Activated CD4-positive, alpha-beta memory T cell treated with anti-CD3 and anti-CD28 coated beads, Interleukin-2, amount 10 ng/mL, durations not matched to agents 7 days and 5 days (primary cell): ENCODE measurements at places on chromosomes 5 and 9.

DNA sequence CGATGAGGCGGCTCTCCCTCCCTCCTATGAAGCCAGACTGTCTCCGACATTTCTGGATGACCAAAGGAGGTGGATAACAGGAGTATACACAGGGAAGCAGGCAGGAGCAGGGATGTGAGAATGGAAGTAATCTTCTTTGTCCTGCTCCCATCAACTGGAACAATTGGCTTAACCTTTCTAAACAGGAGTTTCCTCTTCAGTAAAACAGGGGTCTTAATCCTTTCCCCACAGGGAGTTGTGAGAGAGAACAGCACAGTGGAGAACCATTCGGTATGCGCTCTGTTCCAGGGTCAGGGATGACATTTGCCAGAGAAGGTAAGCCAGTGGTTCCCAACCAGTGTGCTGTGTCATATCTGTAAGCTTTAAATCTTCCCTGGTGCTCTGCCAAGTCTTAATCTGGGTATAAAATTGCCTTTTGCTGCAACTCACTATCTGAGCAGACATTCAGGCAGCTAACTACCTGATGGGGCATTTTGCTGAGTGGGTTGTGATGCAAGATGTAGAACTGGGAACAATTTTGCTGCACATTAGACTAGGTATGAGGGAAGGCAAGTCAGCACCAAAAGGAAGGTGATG lies 294.8 kb upstream of the KIF2A start:
- H3K36me3 ChIP-seq: no peaks in the 10 kb centered on the region
- no peak for DNase-seq
- no peaks in the 10 kb centered on the region for H3K27me3 ChIP-seq
- H3K27ac ChIP-seq: no peak overlapping the region

- no peak overlapping the region for H3K27ac ChIP-seq
- H3K27me3 ChIP-seq: no peaks in the 10 kb centered on the region
- H3K4me3 ChIP-seq: no peak overlapping the region
- no peaks in the 10 kb centered on the region for H3K4me1 ChIP-seq
These were observed 22.9 kb upstream of the CAVIN4 start for GRCh38 chr9:100554935-100555401.

DNA sequence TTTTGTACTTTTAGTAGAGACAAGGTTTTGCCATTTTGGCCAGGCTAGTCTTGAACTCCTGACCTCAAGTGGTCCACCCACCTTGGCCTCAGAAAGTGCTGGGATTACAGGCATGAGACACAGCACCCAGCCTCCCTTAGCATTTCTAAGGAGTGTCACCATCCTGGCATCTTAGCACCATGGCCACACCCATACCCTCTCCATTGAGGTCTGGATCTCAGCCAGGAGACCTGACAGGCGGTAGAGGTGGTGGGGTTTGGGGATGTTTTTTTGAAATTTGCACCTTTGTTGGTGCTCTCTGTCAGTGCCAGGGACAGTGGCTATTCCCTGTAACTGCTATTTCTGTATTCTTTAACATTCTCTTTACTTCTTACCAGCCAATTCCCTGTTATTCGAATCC lies 72.5 kb downstream of the TRIM36 start:
- H3K36me3 ChIP-seq: no peaks in the 10 kb centered on the region
- H3K4me3 ChIP-seq: no peak overlapping the region
- H3K27me3 ChIP-seq: peaks cover 14% of the 10 kb centered on the region
- no peak overlapping the region for H3K27ac ChIP-seq
- no peaks in the 10 kb centered on the region for H3K4me1 ChIP-seq

- peaks cover 5% of the 10 kb centered on the region for H3K36me3 ChIP-seq
- H3K4me3 ChIP-seq: no peak overlapping the region
- no peak for DNase-seq
These were observed 547.6 kb downstream of the RAB3C start for GRCh38 chr5:59130431-59130830.

DNA sequence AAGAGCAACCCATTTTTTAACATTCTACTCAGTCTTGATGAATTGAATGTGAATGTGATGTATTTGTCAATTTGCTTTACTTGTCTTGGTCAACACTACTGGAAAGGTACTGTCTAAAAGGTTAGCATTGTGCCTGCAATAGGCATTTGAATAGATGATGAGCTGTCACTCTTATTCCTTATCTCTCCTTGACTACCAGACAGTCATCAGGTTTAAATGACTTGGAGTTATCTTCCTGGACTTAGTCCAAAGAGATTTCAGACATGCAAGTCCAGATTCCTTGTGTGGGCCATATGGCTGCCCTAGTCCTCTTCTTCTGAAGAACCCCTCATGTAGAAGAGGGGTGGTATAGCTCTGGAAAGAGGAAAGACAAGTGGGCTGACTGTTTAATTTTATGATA lies 4.8 kb downstream of the ARHGEF28 start:
- H3K27me3 ChIP-seq: peaks cover 48% of the 10 kb centered on the region
- H3K36me3 ChIP-seq: no peaks in the 10 kb centered on the region
- no peaks in the 10 kb centered on the region for H3K4me1 ChIP-seq
- no peak overlapping the region for H3K27ac ChIP-seq

- H3K4me3 ChIP-seq: no peak overlapping the region
- no peak overlapping the region for H3K27ac ChIP-seq
- DNase-seq: no peak
These were observed 92.5 kb downstream of the IRX2 start for GRCh38 chr5:2658881-2659470.

GRCh38 chr9:9079473-9079872 lies 1279.9 kb upstream of the DMAC1 start:
- H3K4me1 ChIP-seq: no peaks in the 10 kb centered on the region
- no peaks in the 10 kb centered on the region for H3K36me3 ChIP-seq
- DNase-seq: no peak

GRCh38 chr5:177366528-177367322 lies 9.0 kb downstream of the RGS14 start:
- H3K27ac ChIP-seq: no peak overlapping the region
- no peaks in the 10 kb centered on the region for H3K27me3 ChIP-seq
- H3K4me1 ChIP-seq: peaks cover 72% of the 10 kb centered on the region
- DNase-seq: no peak

DNA sequence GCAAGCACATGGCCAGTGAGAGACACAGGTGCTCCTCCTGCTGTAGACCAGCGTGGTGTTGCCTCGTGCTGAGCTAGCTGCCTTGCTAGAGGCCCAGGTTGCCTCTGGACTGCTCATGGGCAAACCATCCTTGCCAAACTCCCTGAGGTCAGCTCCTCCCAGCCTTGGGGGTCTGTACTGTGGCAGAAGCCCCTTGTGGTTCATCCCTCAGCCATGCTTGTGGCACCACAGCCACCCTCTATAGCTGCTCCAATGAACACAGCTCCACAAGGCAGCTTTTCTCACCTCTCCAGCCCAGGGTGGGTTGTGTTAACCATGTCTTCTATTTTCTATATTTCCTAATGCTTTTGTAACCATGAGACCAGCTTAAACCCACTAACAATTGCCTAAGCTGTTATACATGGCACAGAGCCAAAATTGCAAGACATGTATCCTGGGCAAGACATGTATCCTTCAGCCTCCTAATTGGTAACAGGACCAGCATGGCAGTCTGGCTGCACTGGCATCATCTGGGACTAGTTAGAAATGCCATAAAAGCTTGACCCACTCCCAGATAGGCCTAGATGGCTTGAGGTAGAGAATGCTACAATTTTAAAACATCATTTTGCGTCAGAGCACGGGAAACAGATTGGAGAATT lies 183.1 kb upstream of the S1PR3 start:
- no peak overlapping the region for H3K4me3 ChIP-seq
- H3K4me1 ChIP-seq: no peaks in the 10 kb centered on the region

DNA sequence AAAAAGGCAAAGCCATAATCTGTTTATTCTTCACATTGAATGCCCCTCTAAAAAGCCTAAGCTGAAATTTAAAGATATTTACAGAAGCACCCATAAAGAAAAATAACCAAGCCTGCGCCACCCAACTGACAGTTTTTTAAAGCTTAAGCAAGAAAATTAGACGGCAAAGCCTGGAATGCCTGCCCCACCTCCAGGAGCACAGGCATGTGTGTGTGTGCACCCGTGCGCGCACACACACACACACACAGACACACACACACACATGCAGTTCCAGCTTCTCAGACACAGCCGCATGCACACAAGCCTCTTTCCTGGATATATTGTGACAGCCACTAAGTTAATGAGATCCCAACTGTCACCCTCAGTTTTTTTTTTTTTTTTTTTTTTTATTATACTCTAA lies 88.2 kb downstream of the FRMD3 start:
- H3K4me3 ChIP-seq: no peak overlapping the region
- no peaks in the 10 kb centered on the region for H3K4me1 ChIP-seq
- no peak for DNase-seq
- H3K27me3 ChIP-seq: no peaks in the 10 kb centered on the region
- no peak overlapping the region for H3K27ac ChIP-seq
- H3K36me3 ChIP-seq: no peaks in the 10 kb centered on the region

- H3K27me3 ChIP-seq: peaks cover 40% of the 10 kb centered on the region
- peaks cover 16% of the 10 kb centered on the region for H3K36me3 ChIP-seq
- no peaks in the 10 kb centered on the region for H3K4me1 ChIP-seq
- no peak overlapping the region for H3K27ac ChIP-seq
- no peak for DNase-seq
These were observed 68.9 kb downstream of the CSF2 start for GRCh38 chr5:132142459-132142858.

- no peaks in the 10 kb centered on the region for H3K4me1 ChIP-seq
- no peak overlapping the region for H3K27ac ChIP-seq
- peaks cover 20% of the 10 kb centered on the region for H3K27me3 ChIP-seq
- H3K36me3 ChIP-seq: no peaks in the 10 kb centered on the region
These were observed 161.5 kb upstream of the NR4A3 start for GRCh38 chr9:99660191-99660636.

DNA sequence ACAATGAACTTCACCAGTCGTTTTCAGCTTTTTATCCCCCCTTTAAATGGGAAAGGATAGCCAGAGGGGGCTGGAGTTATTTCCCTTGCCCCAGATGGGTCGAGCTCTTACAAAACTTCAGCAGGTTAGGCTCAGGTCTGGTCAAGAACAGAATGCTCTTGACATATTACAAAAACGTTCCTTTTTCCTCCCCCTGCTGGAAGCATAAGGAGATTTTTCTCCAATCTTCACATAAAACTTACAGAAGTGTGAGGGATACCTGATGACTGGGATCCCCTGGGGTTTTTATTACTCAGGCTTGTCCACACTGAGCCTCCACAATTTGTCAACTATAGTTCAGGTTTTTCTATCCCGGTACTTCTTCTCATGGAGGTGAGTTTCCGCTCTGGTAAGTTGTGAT lies 60.8 kb downstream of the CSF2 start:
- DNase-seq: no peak
- no peak overlapping the region for H3K4me3 ChIP-seq
- no peak overlapping the region for H3K27ac ChIP-seq

DNA sequence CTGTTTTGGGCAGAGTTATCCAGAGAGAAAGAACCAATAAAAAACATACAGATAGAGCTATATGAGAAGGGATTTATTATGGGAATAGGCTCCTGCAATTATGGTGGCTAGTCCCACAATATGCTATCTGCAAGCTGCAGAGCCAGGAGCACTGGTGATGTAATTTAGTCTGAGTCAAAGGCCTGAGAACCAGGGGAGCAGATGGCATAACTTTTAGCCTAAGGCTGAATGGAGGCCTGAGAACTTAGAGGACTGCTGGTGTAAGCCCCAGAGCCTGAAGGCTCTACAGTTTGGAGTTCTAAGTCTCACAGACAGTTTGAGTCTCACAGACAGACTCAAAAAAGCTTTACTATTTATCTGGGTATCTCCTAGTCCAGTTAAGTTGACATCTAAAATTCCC lies 263.8 kb downstream of the FBXL7 start:
- H3K4me1 ChIP-seq: no peaks in the 10 kb centered on the region
- no peaks in the 10 kb centered on the region for H3K27me3 ChIP-seq
- H3K27ac ChIP-seq: no peak overlapping the region
- H3K36me3 ChIP-seq: no peaks in the 10 kb centered on the region
- no peak for DNase-seq

DNA sequence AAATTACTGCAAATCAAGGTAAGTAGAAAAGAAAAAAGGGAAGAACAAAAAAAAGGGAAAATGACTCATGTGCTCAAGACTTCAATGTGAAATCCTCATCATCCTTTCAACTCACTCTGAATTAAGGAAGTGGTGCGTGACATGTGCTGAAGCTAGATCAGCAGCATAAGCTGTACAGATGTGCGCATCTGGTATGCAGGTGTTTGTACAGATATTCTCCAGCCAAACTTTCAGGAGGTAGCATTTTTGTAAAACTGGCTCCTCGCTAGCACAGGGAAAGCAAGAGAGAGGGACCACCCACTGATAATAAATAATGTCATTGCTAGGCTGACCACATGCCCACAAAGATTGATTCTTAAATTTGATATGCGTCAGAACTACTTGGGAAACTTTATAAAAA lies 253.9 kb upstream of the RGMB start:
- no peaks in the 10 kb centered on the region for H3K27me3 ChIP-seq
- no peaks in the 10 kb centered on the region for H3K4me1 ChIP-seq
- no peaks in the 10 kb centered on the region for H3K36me3 ChIP-seq
- DNase-seq: no peak
- H3K4me3 ChIP-seq: no peak overlapping the region

DNA sequence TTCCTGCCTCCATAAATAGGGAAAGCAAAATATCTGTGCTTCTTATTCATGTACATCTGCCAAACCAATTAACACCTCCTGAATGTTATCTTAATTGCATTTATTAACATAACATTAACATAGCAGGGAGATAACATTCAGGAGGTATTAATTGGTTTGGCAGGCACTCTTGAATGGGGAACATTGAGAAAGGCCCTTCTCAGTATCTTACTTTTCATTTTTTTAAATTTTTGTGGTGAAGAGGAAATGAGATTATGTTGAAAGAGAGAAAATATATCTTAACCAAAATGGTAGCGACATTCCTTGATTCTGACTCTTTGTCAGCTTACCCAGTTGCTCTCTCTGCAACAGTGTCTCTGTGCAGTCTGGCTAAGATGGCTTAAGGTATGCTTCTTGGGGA lies 100.4 kb upstream of the TLE1 start:
- no peak overlapping the region for H3K27ac ChIP-seq
- no peak for DNase-seq
- no peaks in the 10 kb centered on the region for H3K36me3 ChIP-seq
- no peaks in the 10 kb centered on the region for H3K4me1 ChIP-seq

DNA sequence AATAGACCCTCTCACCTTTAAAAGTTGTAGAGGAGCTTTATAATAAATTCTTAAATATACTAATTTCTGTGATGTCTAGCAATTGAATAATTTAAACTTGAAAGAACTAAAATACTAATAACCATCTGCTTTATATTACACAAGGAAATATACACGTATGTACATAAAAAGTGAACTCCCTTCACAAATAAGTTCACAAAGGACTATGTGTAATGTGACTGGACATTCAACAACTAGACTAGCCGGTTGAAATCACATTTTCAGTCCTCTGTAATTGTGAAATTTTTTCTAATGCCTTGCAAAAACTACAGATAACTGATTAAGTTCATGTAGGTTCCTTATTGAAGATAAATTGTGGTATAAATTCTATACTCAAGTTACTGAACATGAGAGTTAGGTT lies 11.6 kb downstream of the NSA2 start:
- H3K27ac ChIP-seq: no peak overlapping the region
- no peak overlapping the region for H3K4me3 ChIP-seq
- no peak for DNase-seq
- H3K4me1 ChIP-seq: no peaks in the 10 kb centered on the region
- no peaks in the 10 kb centered on the region for H3K27me3 ChIP-seq

- no peak for DNase-seq
- no peaks in the 10 kb centered on the region for H3K36me3 ChIP-seq
- peaks cover 11% of the 10 kb centered on the region for H3K27me3 ChIP-seq
- H3K27ac ChIP-seq: no peak overlapping the region
These were observed 34.6 kb upstream of the NEK6 start for GRCh38 chr9:124222918-124223720.

GRCh38 chr5:16542236-16542635 lies 74.6 kb downstream of the RETREG1 start:
- no peak for DNase-seq
- H3K4me1 ChIP-seq: peaks cover 3% of the 10 kb centered on the region
- no peaks in the 10 kb centered on the region for H3K36me3 ChIP-seq
